ENCODE measurements at places on chromosomes 3 and 15.

GRCh38 chr3:12443781-12444522, 40.3 kb upstream of the TSEN2 start:
- no peak for DNase-seq

DNA sequence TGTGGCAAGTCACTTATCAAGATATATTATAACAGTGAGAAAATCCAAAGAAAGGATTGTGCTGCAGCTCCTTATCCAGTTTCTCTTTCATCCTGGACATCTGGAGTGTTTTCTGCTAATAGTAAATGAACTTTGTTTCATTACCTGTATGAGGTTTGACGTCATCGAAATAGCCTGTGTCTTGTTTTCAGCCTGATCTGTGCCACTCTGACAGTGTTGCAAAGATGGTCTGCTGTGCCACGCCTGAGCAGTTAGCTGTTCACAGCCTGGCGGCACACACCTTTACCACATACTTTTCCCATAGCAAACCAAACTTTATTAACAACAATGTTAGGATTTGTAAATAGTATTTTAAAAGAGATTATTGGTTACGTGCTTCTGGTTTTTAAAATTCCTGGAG, 34.0 kb downstream of the YEATS2 start:
- DNase-seq = no peak

DNA sequence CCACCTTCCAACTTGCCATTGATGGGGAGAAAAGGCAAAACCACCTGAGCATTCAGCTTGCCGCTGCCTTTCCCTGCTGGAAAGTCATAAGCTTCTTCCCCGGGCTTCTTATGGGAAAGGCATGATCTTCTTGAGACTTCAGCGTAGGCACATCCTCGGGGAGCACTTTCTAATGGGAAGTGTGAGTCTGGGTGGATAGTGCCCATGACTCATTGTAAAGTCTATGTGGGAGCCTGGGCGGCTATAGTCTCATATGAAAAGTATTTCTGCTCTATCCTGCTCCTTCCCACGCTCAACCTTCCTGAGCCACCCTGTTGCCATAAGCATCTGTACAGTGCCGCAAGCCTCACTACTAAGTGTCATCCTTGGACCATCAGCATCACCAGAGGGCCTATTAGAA, 309.9 kb upstream of the THBS1 start:
- peak; percentile 100 for DNase-seq

DNA sequence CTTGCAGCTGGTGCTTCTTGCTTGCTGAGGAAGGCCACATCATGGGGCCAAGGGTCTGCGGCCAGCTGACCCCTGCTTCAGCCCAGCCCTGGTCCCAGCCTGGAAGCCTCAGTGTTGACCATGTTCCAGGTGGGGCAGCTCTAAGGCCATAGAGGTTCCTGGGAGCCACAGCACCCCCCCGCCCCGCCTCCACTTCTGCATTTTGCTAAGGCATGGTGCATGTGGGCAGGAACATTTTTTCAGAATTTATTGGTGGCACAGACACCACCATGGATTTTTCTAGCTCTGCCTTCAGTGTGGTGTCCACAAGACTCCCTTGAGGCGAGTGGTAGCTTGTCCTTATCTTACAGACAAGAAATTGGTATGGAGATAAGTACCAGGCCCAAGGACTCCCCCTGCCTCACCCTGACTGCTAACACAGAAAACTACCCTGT, 1.9 kb upstream of the CHST14 start:
- no peak for DNase-seq

DNA sequence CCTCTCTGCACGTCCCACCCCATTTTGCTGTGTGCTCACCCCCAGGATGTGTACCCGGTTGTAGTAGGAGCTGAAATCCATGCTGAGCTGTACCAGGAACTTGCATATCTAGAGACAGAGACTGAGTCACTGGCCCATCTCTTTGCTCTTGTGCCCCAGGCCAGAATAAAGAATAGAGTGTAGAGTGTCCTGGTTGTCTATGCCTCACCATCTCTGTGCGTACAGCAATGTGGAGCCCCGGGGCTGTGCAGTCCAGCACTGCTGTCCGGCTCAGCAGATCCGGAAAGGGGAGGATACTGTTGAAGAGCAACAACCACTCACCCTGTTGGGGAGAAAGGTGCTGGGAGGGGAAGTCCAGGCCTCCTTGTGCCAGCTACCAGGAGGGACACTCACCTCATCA, 2.6 kb downstream of the DALRD3 start:
- DNase-seq = no peak

DNA sequence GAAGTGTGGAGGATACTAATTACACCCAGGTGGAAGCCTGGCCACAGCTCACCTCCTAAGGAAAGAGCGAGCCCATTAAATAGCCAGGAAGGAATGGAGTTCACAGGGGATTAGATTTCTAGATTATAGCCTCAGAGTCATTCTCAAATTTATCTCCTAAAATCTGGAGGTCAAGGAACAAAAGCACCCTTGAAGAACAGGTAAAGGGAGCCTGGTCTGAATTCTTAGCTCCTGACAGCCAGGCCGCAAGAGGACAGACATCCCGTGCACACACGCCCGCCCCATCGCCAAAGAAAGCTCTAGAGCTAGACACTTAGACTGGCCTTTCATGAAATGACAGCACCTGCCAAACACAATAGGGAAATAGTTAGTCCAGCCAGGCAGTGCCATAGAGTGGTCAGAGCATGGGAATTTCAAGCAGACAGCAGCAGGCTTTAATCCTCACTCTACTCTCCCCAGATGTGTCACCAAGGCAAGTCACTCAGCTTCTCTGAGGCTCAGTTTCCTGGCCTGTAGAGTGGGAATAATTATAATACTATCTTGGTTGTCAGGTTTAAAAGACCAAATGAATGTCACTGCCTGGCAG, 59.2 kb downstream of the LIPC start:
- DNase-seq = no peak
